ENCODE measurements at places on chromosomes 12 and 14. TPM values are rescaled to one million over a fixed set of nuclear protein-coding genes. Genes with fewer than 3 reads are reported as not detected.

DNA sequence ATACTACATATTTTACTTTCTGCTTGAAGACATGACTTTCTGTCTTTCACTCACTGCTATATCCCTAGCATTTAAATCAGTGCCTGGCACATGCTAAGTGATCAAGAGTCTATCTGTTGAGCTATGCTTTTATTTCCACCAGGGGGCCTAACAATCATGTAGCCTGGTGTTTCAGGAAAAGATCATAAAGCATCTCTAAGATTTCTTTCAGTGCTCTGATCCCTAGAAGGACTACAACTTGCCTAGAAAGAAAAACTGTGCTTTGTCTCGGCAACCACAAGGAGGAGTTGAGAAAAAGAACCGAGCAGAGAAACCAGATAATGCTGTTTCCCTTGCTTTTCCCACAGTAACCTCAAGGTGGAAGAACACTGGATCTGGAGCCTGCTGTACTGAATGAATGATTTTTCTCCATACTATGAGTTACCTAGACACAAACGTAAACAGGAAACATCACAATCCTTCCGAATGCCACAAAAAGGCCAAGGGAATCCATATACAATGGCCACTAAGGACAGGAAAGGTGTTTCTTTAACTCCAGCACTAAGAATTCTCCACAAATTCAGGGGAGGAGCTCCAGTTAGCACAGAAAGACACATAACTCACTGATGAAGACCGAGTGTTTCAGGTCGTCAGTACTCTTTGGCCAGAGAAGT is 1.2 kb downstream of the CRY1 start:
- DNase-seq: peak; percentile 30
- peaks cover 2% of the 10 kb centered on the region for H3K36me3 ChIP-seq
- no peaks in the 10 kb centered on the region for H3K27me3 ChIP-seq
- peaks cover 17% of the 10 kb centered on the region for H3K4me1 ChIP-seq
- no peak overlapping the region for H3K4me3 ChIP-seq

GRCh38 chr12:46647034-46647433 is 178.8 kb downstream of the SLC38A4 start:
- H3K4me1 ChIP-seq: no peaks in the 10 kb centered on the region
- DNase-seq: no peak
- no peak overlapping the region for H3K4me3 ChIP-seq
- H3K27ac ChIP-seq: no peak overlapping the region
- no peaks in the 10 kb centered on the region for H3K27me3 ChIP-seq
- peaks cover 7% of the 10 kb centered on the region for H3K36me3 ChIP-seq

- H3K4me3 ChIP-seq: peak within 1 kb of the TSS; percentile 65
- no peaks in the 10 kb centered on the region for H3K27me3 ChIP-seq
These were observed at the start of gene RAPGEF3 for GRCh38 chr12:47758834-47759690. Gene RAPGEF3 (minus strand): TSS chr12:47758880. CDS start chr12:47758556, 324 bp downstream.

Gene GPR132
- 15.1 TPM for total RNA-seq

- H3K4me1 ChIP-seq: no peaks in the 10 kb centered on the region
- H3K4me3 ChIP-seq: no peak overlapping the region
- peaks cover 4% of the 10 kb centered on the region for H3K27me3 ChIP-seq
- no peaks in the 10 kb centered on the region for H3K36me3 ChIP-seq
These were observed 118.8 kb downstream of the TPH2 start for GRCh38 chr12:72057330-72057914.

DNA sequence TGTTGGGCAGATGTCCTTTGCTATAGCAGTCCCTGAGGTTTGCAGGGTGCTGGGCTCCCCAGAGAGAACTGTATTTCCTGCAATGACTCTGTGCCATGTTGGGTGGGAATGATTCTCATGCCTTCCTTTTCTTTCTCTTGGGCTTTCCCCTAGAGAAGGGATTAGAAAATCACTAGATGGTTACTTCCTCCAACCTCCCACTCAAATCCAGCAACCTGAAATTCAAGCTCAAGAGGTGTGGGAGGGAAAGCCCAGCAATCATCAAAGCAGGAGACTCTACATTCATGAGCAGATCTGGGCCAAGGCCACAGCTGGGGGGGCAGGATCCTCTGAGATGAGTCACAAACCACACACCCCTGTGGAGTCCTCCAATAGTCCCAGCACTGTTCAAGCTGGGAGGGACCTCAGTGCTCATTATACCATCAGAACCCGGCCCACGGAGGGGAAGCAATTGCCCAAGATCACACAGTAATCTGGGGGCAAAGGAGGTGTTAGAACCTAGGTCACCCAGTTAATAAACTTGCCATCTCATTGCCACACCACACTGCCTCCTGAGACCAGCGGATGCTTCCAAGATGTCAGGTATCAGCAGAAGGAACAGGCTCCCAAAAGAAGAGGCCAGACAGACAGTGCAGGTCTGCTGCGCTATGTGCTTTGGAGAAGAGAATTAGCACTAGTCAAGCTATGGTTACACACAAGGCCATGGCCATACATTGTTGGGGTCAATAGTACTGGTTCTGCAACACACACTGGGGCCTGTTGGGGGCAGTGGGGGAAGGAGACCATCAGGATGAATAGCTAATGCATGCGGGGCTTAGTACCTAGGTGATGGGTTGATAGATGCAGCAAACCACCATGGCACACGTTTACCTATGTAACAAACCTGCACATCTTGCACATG is 65.7 kb downstream of the TTC9 start:
- no peak overlapping the region for H3K4me3 ChIP-seq
- peak; percentile 39 for DNase-seq
- no peak overlapping the region for H3K27ac ChIP-seq
- H3K27me3 ChIP-seq: no peaks in the 10 kb centered on the region

DNA sequence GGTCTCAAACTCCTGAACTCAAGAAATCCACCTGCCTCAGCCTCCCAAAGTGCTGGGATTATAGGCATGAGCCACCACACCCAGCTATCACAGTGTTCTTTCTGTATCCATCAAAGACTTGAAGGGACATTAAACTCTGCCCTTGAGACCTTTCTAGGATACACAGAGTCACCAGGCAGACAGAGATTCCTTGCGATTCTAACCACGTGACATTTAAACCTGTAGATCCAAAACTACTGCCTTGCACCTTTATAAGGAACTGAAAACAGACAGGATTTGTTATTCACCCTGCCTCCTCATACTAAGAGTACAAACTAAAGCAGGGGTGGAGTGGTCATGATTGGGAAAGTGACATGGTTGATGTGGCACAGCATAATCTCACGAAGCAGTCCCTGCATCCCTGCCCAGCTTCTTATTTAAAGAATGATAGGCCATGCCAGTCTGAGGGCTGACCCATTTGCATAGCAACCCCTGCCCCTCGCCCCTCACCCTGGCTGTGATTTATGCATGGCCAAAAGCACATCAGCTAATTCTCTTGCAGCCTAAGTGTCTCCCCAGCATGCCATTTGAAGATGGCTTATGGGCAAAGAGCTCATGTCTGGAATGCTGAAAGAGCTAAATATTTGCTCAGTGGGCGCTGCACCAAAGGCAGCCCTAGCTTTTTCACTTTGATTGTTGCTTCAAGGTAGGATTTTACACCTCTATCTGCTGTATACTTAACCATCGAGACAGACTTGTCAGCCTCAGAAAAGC is 43.2 kb upstream of the MYBPC1 start:
- H3K36me3 ChIP-seq: no peaks in the 10 kb centered on the region
- no peak overlapping the region for H3K27ac ChIP-seq
- H3K4me1 ChIP-seq: no peaks in the 10 kb centered on the region
- no peak for DNase-seq
- peaks cover 13% of the 10 kb centered on the region for H3K27me3 ChIP-seq

DNA sequence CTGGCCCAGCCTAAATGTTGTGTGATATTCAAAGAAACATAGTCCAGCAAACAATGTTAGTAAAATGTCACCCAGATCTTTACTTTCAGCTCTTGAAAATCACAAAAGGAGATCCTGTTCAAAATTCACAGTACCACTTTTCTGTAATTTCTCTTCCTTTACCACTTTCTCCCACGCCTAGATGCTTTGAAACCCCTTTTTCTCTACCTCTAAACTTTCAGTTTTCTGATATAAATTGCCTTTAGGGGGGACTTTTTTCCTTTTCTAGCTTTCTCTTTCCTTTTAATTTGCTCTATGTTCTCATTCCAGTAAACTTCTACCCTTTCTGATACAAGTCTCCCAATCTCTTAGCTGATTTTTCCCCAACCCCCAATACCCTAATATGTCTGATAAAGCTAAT is 101.8 kb downstream of the LMO3 start:
- H3K27ac ChIP-seq: no peak overlapping the region
- no peaks in the 10 kb centered on the region for H3K27me3 ChIP-seq
- no peak for DNase-seq

Gene OR6C68
- not detected for total RNA-seq

DNA sequence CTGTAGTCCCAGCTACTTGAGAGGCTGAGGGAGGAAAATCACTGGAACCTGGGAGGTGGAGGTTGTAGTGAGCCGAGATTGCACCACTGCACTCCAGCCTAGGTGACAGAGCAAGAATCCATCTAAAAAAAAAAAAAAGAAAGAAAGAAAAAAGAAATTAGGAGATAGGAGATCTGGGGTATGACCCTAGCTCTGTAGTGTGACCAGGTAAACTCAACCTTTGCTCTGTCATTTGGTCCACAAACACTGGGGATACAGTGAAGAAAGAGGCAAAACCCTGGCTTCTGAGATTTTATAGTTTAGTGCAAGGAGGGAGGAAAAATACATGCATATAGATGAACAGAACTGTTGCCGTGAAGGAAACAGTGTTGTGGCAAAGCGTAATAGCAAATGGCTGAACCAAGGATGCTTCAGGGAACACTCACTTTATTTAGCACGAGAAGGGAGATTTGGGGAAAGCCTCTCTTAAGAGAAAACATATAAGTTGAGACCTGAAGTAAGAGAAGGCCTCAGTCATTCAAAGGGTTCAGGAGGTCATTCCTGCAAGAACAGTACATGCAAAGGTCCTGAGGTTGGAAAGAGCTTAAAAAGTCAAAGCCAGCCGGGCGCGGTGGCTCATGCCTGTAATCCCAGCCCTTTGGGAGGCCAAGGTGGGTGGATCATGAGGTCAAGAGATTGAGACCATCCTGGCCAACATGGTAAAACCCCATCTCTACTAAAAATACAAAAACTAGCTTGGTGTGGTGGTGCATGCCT is 29.6 kb upstream of the ATXN2 start:
- H3K4me1 ChIP-seq: no peaks in the 10 kb centered on the region
- DNase-seq: no peak
- no peak overlapping the region for H3K4me3 ChIP-seq
- peaks cover 1% of the 10 kb centered on the region for H3K27me3 ChIP-seq

GRCh38 chr12:43742106-43742505 is 16.5 kb downstream of the PUS7L start:
- H3K36me3 ChIP-seq: peaks cover 35% of the 10 kb centered on the region
- no peak overlapping the region for H3K4me3 ChIP-seq
- H3K27me3 ChIP-seq: no peaks in the 10 kb centered on the region
- H3K4me1 ChIP-seq: no peaks in the 10 kb centered on the region

GRCh38 chr14:53874704-53875103 is 81.9 kb downstream of the BMP4 start:
- no peak for DNase-seq
- H3K27ac ChIP-seq: no peak overlapping the region
- H3K4me1 ChIP-seq: no peaks in the 10 kb centered on the region
- no peak overlapping the region for H3K4me3 ChIP-seq
- no peaks in the 10 kb centered on the region for H3K36me3 ChIP-seq

- no peak overlapping the region for H3K27ac ChIP-seq
- H3K27me3 ChIP-seq: no peaks in the 10 kb centered on the region
- no peaks in the 10 kb centered on the region for H3K36me3 ChIP-seq
- no peaks in the 10 kb centered on the region for H3K4me1 ChIP-seq
These were observed 1.1 kb upstream of the SLCO1B1 start for GRCh38 chr12:21129906-21130305.

DNA sequence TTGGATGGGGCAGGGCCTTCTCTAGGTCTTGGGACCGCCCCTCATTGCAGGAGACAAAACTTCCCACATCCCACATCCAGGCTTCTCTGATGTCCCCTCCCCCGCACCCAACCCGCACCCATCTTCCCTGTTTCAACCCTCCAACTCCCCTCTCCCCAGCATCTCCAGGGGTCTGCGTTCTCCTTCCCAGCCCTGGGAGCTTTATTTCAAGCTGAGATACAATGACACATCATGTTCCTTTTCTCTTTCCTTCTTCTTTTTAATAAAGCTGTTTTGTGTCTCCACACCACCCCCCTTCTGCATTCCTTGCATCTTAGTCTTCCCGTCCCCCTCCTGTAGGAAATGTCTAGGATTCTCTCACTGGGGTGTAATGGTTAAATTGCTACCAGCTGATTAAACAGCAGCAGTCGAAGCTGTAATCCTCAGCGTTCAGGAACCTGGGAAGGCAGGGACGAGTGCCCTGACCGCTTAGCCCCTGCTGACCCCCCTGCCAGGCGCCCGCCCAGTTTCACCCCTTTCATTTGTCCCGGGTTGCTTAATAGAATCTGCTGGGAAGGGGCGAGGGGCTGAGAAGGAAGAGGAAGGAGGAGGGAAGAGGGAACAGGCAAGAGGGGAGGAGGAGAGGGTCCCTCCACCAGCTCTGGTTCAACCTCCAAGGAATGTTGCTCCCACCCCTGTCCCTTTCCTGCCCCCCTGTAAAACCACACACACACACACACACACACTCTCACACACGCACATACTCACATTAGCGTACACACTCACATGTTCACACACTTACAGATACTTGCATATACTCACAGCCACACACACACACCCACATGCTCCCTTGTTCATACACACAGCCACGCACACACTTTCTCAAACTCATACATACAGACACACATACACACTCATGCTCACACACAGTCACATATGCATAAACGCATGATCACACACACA is 104.5 kb upstream of the MED13L start:
- H3K4me1 ChIP-seq: no peaks in the 10 kb centered on the region
- no peak overlapping the region for H3K4me3 ChIP-seq
- H3K27me3 ChIP-seq: peaks cover 2% of the 10 kb centered on the region
- H3K27ac ChIP-seq: no peak overlapping the region
- no peak for DNase-seq

Gene TSPAN11
- not detected for total RNA-seq

- peaks cover 4% of the 10 kb centered on the region for H3K27me3 ChIP-seq
- H3K4me3 ChIP-seq: no peak overlapping the region
- H3K27ac ChIP-seq: no peak overlapping the region
- DNase-seq: peak; percentile 57
- H3K36me3 ChIP-seq: no peaks in the 10 kb centered on the region
These were observed 88.3 kb downstream of the OTOGL start for GRCh38 chr12:80187660-80188090.

DNA sequence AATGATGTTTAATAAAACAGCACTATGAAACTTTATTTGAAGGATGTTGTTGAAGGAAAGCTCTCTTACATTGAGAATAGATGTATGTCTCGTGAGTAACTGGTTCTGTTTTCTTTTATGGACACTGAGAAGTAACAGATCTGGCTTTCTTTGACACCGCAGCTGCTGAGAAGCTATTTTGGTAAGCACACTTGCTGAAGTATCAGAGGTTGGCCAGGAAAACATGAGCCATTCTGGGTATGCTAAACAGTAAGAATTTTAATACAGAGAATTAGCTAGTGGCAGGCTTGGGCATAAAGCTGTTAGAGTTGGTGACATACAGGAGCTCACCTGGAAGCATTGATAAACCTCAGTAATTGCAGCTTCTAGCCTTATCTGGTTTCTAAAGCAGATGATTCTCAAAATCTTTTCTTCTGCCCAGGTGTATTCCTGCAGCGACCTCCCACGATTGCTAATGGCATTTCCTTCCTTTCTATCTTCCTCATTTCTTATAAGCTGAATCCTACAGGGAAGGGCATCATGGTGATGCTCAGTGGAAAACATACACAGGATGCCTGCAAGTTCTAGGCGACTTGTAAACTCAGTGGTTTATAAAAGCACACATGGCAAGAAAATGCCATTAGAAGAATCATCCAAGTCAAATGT is 291.6 kb upstream of the SLC16A7 start:
- no peaks in the 10 kb centered on the region for H3K27me3 ChIP-seq
- no peaks in the 10 kb centered on the region for H3K4me1 ChIP-seq
- no peak for DNase-seq

GRCh38 chr12:50166799-50167048 is 445 bp downstream of the CERS5 start:
- no peaks in the 10 kb centered on the region for H3K27me3 ChIP-seq
- peaks cover 26% of the 10 kb centered on the region for H3K4me1 ChIP-seq
- H3K4me3 ChIP-seq: peak overlapping the region; percentile 85
- H3K36me3 ChIP-seq: peaks cover 13% of the 10 kb centered on the region

Measured in activated CD8-positive, alpha-beta T cell treated with anti-CD3 and anti-CD28 coated beads for 36 hours (primary cell).